ENCODE measurements at places on chromosomes 12 and 14.

DNA sequence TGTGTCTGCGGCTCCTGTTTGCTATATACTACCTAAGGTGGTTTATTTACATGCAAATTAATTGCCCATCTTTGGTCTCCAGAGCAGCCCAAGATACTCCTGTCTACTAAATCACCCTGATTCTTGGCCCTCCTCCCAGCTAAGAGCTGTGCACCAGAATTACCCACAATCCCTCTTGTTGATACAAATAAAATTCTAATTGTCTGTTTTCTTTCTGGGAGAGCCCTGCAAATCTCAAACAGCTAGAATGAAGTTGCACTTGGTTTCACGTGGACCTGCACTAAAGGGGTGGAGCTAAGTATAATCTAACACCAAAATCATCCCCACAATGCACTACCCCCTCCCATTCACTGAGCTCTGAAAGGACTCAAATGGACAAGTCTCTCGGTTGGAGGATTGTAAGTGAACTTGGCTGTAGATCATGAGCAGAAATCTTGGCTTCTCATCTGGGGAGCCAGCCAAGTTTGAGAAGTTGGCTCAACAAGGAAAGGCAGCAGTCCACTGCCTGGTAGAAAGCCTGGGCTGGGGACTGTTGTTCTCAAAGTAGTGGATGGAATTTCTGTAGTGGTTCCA lies 6.6 kb downstream of the MAX start:
- no peak for DNase-seq

- peak; percentile 66 for DNase-seq
These were observed 524.4 kb downstream of the MED13L start for GRCh38 chr12:115752913-115753726.

- DNase-seq = no peak
These were observed 7.3 kb downstream of the YEATS4 start for GRCh38 chr12:69366796-69367195.

DNA sequence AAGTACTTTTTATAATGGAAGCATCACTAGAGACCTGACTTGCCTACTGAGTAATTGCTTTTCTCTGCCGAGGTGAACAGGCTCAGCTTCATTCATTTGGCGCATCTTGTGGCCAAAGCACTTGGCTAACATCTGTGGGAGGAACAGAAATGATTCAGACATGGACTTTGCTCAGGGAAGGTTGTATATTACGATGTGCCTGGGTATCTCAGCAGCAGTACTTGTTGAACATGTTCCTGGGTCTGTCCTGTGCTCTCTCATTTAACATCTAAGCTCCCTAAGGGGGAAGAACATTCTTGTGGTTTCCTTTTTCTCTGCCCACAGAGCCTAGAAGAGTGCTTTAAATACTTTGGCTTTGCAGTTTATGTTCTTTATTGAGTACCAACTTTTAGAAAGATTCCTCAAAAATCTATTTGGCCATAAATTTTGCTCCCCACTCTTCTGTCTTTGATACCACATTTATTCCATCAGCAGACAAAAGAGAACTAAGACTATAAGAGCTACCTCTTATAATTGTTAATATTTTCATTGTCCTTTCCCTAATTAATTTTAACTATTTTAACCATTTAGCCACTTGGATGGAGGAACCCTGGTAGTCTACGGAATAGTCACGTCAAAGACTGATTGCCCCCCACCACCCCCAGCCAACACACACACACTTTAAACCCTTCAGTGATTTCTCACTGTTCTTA lies 101.2 kb upstream of the EGLN3 start:
- no peak for DNase-seq

DNA sequence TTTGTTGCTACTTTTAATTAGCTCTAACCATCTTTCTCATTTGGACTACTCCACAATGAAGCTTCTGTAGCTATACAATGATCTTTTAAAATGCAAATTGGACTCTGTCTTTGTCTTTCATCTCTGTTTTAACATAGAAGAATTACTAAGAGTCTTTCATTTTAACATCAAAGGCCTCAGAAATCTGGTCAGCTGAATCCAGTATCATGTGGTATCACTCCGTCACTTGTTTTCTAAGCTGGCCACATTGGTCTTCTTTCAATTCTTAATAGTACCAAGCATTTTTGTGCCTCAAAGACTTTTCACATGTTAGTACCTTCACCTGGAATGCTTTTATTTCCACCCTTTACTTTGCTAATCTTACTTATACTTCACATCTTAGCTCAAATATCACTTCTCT lies 95.5 kb upstream of the SLC16A7 start:
- no peak for DNase-seq

DNA sequence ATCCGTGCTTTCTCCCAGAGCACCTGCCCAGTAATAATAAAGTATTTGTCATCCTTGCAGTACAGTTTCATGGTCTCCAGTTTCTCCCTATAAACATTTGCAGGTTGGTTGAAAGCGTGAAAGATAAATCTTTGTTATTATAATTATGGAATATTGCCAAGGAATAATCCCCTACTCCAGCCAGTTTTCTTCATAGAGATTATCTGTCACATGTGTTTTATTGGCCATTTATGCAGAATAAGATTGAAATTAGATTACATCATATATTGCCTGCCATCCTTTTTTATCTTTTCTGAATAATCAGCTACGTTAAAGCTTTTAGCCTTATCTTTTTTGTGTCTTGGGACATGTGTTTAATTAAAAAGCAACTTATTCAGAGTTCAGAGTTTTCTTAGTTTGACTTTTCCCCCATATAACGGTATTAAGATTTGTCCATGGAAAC lies 168.0 kb downstream of the KICS2 start:
- no peak for DNase-seq

- DNase-seq = no peak
These were observed 1674.7 kb upstream of the SEL1L start for GRCh38 chr14:83208341-83208740.

DNA sequence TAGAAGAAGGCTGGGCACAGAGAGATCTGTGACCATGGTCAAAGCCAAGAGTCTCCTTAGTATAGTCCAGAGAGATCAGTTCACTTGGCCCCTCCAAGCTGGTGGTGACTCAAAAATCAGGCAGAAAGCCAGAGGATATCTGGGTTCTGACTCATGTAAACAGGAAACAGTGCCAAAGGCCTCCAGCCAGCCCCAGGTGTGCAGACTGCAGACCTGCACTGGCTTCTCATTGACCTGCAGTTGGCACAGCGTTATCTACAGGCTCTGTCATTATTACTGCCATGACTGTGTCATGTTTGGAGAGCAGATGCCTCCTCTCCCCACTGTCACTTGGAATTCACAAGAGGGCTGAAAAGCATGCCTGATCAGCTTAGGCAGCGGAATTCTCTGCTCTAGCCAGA lies 295.7 kb upstream of the PRKD1 start:
- peak; percentile 90 for DNase-seq

DNA sequence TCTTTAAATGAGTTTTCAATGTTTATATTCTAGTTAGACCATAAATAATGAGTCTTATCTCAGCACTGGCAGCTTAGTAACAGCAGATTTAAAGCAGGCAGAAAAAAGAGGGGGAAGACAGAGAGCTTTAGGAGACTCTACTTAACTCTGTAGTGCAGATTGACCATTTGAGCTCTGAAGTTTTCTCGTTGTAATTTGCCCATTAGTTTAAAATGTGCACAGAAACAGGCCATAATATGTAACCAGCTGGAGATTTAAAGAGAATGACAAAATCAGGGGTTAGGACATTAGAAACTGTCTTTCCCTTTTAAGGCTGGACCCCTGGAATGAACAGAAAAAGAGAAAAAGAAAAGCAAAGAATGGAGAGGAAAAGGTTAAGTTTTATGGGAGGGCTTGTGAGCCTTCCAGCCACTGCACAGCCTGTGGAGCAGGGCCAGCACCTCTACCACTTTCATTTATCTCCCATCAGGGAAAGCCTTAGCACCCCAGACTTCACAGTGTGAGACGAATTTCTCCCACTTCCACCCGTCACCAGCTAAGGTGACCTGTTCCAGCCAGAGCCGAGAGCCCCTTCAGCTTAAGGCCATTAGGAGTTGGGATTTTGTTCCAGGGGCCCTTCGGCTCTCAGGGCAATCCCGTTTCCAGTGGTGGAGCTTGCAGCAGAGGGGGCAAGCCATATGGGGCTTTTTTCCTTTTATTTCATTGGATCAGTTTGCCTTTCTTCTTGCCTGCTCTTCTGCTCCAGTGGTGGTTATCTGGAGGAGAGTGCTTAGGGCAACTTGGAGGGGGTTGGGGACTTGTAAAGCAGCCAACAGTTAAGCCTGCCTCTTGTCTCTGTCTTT lies 8.0 kb downstream of the IL22 start:
- no peak for DNase-seq

- peak; percentile 13 for DNase-seq
These were observed 110.2 kb downstream of the ALX1 start for GRCh38 chr12:85390266-85390665.

- DNase-seq = no peak
These were observed 51.3 kb downstream of the ZNF664 start for GRCh38 chr12:124024263-124024678.

- DNase-seq = no peak
These were observed 6.0 kb upstream of the GTSF1 start for GRCh38 chr12:54479421-54479820.

DNA sequence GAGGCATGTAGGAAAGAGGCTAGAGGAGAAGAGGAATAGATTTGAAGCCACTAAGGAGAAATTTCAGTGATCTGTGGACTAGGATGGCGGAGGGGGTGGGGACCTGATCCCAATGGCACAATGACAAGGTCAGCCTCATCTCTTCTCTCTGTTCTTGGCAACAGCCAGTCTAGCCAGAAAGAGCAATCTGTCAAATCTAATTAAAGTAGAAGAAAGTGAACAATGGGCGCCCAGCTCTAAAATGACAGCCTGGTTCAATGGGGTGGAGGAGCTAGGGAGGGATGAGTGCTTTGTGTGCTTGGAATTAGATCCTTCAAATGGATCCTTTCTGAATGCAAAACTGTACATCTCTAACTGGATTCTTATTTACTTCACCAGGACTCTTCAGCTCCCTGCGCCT lies 37.2 kb upstream of the TUBA1C start:
- DNase-seq = no peak
